ENCODE measurements at places on chromosomes 1 and 21.

- DNase-seq = no peak
- H3K36me3 ChIP-seq = no peaks in the 10 kb centered on the region
- H3K4me1 ChIP-seq = peaks cover 2% of the 10 kb centered on the region
- no peaks in the 10 kb centered on the region for H3K27me3 ChIP-seq
These were observed 14.7 kb upstream of the ATF3 start for GRCh38 chr1:212593821-212594251.

DNA sequence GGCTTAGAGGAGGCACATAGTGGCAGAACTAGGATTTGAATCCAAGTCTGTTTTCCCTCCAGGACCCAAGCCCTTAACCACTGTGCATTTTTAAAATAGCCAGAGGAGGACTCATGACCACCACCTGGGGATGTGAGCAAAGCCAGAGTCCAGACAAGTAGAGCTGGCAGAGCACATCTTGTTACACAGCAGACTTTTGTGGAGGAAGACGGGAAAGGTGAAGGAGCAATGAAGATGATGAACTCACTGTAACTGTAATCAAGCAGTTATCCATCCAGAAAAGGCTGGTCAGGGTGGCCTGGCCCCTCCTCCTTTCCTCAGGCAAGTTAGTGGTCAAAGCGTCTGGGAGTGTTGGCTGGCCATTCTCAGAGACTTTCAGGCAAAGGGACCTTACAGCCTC is 50.9 kb downstream of the SLC44A3 start:
- DNase-seq = no peak
- no peak overlapping the region for H3K27ac ChIP-seq
- H3K4me1 ChIP-seq = no peaks in the 10 kb centered on the region
- no peaks in the 10 kb centered on the region for H3K27me3 ChIP-seq
- no peak overlapping the region for H3K4me3 ChIP-seq
- no peaks in the 10 kb centered on the region for H3K36me3 ChIP-seq

DNA sequence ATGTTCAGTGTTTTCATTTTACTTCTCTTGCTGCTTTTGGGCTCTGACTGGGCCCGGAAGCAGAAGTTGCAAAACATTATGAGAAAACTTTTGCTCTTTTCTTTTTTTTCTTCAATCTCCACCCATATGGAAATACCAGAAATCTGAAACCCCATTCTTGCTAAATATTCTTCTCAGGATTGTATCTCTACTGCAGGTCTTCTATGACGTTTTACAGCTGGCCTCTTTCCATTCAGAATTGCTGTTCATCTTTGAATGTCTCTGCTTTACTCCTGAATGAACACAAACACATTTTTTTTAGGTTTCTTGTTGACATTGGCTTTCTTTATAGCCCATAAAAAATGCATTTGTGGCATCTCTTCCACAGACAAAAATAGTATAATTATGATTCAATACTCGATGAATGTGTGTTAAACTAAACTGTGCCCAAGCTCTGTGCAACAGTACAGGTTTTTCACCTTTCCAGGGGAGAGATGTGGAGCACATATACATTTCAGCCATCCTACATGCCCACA is 18.8 kb downstream of the PTPRC start:
- H3K36me3 ChIP-seq = no peaks in the 10 kb centered on the region
- H3K4me3 ChIP-seq = no peak overlapping the region
- H3K27ac ChIP-seq = no peak overlapping the region
- no peak for DNase-seq

GRCh38 chr1:174079796-174080195 is 57.6 kb upstream of the RC3H1 start:
- H3K36me3 ChIP-seq = no peaks in the 10 kb centered on the region
- no peaks in the 10 kb centered on the region for H3K27me3 ChIP-seq
- peaks cover 4% of the 10 kb centered on the region for H3K4me1 ChIP-seq
- no peak overlapping the region for H3K27ac ChIP-seq
- no peak for DNase-seq
- H3K4me3 ChIP-seq = no peak overlapping the region

- H3K36me3 ChIP-seq = no peaks in the 10 kb centered on the region
- H3K27me3 ChIP-seq = no peaks in the 10 kb centered on the region
- H3K4me1 ChIP-seq = no peaks in the 10 kb centered on the region
- no peak for DNase-seq
These were observed 76.5 kb downstream of the ARHGEF10L start for GRCh38 chr1:17615959-17616358.

- H3K27me3 ChIP-seq = no peaks in the 10 kb centered on the region
- H3K4me1 ChIP-seq = no peaks in the 10 kb centered on the region
- H3K36me3 ChIP-seq = no peaks in the 10 kb centered on the region
- no peak for DNase-seq
These were observed 165.4 kb upstream of the KCNK2 start for GRCh38 chr1:214917081-214917635.

- H3K27me3 ChIP-seq = no peaks in the 10 kb centered on the region
- no peaks in the 10 kb centered on the region for H3K36me3 ChIP-seq
- DNase-seq = no peak
- no peaks in the 10 kb centered on the region for H3K4me1 ChIP-seq
These were observed 181.2 kb upstream of the CSF3R start for GRCh38 chr1:36663772-36664430.

- H3K4me3 ChIP-seq = no peak overlapping the region
- H3K27ac ChIP-seq = no peak overlapping the region
- no peaks in the 10 kb centered on the region for H3K27me3 ChIP-seq
- no peaks in the 10 kb centered on the region for H3K36me3 ChIP-seq
- no peaks in the 10 kb centered on the region for H3K4me1 ChIP-seq
- DNase-seq = peak; percentile 37
These were observed 89.1 kb downstream of the RWDD3 start for GRCh38 chr1:95323123-95323522.

DNA sequence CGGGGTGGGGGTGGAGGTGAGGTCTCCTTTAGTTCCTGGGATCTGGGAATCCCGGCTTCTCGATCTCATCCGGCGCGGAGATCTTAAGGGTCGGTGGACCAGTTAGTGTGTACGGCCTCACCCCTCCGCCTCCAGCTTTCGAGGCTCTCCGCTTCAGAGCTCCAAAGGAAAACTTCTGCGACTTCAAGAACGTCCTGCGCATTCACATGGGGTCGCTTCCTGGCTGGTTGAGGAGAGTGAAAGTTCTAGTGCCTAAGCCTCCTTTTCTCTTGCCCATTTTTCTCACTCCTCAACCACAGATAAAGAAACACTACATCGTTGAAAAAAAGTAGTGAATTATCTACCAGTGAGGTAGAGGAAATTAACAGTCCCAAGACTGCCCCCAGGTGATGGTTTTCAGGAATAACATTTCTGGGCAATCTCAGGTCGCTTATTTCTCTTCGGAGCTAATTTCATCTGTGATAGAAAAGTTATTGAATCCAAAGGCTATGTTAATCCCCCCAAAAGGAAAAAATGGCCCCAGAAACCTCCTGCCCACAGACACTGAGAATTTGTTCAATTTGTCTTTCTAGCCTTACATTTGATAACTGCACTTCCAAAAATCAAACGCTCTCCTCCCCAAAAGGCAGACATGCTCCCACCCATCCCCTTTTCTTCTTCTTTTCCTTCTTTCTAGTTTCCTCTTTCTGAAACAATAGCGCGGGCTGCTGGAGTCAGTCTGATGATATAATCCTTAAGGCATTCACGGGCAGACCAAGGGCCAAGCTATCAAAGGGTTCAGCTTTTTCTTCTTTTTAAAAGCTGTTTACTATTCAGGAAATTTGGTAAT is 20.6 kb upstream of the TBX15 start:
- H3K27me3 ChIP-seq = peaks cover 41% of the 10 kb centered on the region
- H3K4me3 ChIP-seq = no peak overlapping the region
- no peaks in the 10 kb centered on the region for H3K36me3 ChIP-seq
- DNase-seq = peak; percentile 84

DNA sequence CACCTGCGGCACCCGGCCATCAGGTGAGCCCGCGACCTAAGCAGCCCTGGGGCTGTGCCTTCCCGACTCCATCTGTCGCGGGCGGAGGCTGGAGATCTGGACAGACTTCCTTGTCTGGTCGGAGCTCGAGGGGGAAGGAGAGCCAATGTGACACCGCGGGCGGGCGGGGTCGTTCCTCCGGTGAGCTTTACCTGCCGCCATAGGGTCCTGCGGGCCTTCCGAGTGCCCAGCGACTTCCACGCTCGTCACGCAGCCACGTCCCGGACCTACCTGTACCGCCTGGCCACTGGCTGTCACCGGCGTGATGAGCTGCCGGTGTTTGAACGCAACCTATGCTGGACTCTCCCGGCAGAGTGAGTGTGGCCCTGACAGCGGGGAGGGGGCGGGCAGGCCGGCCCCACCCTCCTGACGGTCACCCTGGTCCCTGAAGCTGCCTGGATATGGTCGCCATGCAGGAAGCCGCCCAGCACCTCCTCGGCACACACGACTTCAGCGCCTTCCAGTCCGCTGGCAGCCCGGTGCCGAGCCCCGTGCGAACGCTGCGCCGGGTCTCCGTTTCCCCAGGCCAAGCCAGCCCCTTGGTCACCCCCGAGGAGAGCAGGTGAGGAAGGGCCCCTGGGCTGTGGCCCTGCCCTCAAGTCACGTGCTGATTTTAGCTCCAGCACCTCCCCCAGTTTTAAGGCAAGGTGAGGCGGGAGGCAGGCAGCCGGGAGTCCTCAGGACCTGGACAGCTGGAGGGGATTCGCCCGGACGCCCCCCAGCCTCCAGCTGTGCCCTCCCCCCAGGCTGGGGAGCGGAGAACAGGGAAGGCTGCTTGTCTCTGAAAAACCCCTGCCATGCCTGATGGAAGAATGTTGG is 1.1 kb downstream of the PUSL1 start:
- peaks cover 10% of the 10 kb centered on the region for H3K4me1 ChIP-seq
- peaks cover 19% of the 10 kb centered on the region for H3K36me3 ChIP-seq
- H3K4me3 ChIP-seq = peak overlapping the region; percentile 73
- peak; percentile 57 for DNase-seq

All from mesendoderm (in vitro differentiated cells).